ENCODE measurements at places on chromosomes 11 and 22.

DNA sequence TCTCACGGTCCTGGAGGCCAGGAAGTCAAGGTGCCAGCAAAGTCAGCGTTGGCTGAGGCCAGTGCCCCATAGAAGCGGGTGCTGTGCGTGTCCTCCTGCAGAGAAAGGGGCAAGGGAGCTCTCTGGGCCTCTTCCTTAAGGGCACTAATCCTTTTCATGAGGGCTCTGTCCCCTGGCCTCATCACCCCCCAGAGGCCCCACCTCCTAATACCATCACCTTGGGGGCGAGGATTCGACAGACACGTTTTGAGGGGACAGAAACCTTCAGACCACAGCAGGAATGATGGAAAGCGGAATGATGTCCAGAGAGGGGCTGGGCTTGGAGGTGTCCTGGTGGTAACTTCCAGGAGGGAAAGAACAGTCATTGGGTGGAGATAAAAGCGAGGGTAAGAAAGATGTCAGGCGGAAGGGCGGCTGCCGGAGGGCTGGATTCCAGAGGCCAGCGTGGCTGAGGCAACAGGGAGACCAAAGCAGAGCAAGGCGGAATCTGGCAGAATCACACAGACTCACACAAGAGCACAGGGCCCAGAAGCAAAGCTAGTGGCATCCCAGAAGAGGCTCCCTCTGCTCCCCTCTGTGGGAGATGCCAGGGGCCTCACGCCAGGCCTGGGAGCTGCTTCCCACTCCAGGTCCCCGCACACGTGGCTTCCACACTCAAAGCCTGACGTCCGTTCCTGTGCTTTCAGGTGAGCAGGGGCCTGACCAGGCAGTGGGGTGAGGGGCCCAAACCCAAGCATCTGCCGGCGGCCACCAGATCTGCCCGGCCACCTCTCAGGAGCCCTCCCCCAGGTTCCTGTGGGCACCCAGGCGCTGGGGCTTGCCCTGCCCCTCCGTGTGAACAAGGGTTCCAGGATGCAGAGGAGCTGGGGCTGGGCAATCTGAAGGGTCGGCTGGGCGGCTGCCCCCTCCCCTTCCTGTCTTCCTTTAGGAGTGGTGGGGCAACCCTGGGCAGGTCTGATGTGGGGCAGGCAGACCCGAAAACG lies 784.5 kb downstream of the BRD1 start:
- no peak for DNase-seq

DNA sequence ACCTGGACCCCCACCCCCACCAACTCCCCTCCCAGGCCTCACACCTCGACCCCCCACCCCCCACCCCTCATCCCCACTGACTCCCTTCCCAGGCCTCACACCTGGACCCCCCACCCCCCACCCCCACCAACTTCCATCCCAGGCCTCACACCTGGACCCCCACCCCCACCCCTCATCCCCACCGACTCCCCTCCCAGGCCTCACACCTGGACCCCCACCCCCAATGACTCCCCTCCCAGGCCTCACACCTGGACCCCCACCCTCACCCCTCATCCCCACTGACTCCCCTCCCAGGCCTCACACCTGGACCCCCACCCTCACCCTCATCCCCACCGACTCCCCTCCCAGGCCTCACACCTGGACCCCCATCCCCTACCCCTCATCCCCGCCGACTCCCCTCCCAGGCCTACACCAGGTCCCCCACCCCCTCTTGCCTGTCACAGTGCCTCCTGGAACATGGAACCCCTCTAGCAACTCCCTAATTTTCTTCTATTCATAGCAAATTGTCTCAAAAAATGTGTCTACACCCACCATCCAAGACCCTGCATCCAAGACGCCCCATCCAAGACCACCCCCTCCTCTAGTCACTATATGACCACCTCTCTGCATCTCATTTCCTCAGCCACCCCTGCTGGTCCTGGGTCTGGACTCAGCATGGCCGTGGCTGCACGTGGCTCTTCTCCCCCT lies 36.9 kb upstream of the BRSK2 start:
- no peak for DNase-seq

- no peak for DNase-seq
Observed at GRCh38 chr11:18974192-18974591, 35.0 kb upstream of the MRGPRX1 start.

- DNase-seq = no peak
Observed at GRCh38 chr11:66904561-66904960, 47.7 kb downstream of the LRFN4 start.

DNA sequence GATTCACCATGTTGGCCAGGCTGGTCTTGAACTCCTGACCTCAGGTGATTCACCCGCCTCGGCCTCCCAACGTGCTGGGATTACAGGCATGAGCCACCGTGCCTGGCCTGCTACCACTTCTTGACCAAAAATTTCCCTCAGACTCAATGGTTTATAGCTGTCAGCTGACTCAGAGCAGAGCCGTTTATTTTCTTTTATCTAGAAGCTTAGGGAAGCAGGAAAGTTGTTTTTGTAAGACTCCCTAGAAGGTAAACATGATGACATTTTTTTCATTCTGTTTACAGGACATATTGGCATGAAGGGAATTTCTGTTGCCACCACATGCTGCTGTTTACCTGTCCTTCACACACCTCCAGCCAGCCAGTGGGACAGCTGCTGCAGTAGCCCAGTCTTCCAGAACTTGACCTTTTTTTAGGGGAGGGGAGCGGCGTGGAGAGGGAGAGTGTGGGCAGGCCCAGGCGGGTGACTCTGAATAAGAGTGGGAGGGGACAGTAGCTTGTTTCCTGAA lies 56.1 kb upstream of the PTPRJ start:
- peak; percentile 52 for DNase-seq

GRCh38 chr11:34639545-34639944 lies 18.7 kb downstream of the EHF start:
- DNase-seq = no peak

DNA sequence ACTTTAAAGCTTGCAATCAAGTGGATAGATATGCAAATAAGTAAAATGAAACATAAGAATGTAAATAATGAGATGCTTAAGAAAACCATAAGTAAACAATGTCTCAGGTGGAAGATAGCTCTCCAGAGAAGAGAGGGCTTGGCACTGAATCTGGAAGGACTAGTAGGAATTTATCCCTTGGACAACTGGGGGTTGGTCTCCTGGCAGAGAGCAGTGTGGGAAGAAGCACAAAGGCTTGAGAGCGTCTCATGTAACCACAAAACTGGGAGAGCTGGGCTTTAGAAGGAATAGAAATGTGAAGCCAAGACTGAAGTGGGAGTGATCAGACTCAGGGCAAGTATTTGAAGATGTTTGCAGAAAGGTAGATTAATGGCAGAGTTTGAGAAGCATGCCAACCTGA lies 31.3 kb downstream of the CARD18 start:
- DNase-seq = no peak

DNA sequence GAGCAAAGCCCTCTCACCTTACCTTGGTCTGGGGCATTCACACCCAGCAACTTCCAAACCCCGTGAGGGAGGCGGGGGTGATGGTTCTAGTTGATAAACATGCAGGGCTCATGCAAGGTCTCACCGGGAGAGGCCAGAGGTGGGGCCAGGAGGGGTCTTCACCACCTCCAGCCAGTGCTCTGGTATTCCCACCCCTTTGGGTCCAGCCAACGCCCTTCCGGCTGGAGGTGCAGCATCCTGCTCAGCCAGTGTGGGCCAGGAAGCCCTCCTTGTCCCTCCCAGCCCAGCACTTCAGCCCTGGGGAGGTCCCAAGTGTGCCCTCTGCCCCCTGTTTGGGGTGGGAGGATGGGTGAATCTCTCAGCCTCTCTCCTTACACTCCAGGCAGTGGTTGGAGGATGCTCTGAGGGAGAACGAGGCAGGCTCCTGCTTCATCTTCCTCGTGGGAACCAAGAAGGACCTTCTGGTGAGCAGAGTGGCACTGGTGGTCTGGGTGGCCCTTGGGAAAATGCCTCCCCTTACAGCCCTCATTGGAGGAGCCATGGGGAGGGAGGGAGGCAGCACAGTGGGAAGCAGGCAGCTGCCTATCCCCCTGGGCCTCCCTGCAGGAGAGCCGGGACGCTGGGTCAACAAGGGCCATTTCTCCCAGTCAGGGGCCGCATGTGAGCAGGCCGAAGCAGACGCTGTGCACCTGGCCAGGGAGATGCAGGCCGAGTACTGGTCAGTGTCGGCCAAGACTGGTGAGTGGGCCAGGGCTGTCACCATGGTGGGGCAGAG lies 13.4 kb downstream of the RAB36 start:
- no peak for DNase-seq

GRCh38 chr11:121472312-121472711 lies 19.5 kb upstream of the SORL1-AS1 start:
- DNase-seq = no peak

DNA sequence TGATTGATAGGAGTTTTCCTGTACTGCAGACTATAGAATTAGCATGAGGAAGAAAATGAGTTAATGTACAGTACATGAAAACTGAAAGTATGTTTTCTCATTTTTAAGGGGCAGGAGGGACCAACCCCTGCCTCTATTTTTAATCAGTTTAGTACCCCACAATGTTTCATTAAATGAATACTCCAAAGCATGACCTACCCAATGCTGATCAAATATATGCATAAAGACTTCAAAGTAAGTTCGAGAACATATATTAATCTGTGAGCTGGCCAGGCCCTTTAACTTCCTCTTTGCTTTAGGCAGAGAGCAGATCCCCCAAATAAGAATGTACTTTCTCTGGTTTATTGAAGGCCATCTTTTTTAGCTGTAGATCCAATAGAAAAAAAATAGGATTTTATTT lies 161.0 kb downstream of the FCHSD2 start:
- no peak for DNase-seq

GRCh38 chr11:112694245-112694644 lies 267.0 kb upstream of the NCAM1 start:
- no peak for DNase-seq

GRCh38 chr22:50695421-50696250 lies 23.0 kb downstream of the SHANK3 start:
- no peak for DNase-seq

DNA sequence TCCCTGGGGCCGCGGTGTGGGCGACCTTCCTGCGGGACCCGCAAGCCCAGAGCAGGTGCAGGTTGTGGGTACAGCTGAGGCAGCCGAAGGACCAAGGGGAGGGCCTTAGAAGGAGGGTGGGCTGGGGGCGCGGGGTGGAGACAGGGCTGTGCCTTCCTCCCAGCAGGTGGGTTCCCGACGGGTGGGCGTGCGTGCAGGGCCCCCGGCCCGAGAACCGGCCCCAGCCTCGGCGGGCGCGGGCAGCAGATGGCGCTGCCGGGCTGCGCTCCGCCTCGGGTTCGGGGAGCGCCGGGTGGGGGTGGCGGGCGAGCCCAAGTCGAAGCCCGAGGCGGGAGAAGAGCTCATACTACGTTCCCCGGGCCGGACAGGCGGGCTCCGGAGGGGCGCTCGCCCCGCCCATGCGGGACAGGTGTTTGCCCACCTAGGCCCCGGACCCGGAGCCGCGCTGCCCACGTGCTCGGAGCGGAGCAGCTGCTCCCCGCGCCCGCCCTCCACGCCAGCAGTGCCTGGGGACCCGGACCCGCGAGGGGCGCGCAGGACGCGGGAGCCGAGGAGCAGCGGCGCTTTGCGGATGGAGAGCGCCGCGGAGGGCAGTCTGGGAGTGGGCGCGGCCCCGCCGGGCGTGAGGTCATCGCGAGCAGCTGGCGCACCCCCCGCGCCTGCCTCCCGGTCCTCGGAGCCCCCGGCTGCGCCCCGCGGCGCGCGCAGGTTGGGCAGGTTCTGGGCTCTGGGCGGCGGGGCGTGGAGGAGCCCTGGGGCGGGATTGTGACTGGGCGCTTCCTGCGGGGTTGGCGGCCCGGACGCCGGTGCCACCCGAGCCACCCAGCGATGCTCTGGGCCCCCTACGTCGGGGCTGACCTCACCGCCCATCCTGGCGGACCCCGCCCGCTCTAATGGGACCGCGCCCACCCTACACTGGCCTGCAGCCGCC lies 25.3 kb downstream of the DUSP8 start:
- peak; percentile 74 for DNase-seq

- DNase-seq = no peak
Observed at GRCh38 chr11:34627197-34627596, 6.3 kb downstream of the EHF start.

GRCh38 chr11:101341578-101341977 lies 212.0 kb upstream of the PGR start:
- no peak for DNase-seq

DNA sequence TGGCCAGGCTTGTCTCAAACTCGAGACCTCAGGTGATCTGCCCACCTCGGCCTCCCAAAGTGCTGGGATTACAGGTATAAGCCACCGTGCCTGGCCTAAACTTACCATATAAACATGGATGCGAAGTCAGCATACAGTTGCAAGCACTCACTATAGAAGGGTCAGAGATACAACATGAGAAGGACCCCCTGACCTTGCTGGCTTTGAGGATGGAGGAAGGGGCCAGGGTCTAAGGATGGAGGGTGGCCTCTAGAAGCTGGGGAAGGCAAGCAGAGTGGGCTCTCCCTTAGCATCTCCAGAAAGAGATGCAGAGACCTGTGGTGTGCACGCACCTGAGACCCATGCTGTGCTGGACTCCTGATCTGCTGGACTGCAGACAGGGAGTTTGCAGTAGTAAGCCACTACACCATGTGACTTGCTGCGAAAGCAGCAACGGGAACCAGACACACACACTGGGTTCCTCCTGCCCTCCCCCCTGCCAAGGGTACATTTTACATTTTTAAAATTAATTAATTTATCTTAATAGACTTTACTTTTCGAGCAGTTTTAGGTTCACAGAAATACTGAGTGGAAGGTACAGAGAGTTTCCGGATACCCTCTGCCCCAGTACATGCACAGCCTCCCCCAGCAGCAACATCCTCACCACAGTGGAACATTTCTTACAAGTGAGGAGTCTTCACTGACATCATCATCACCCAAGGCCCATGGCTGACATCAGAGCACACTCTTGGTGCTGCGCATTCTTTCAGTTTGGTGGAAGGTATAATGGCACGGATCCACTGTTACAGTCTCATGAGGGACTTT lies 170.1 kb upstream of the B3GAT1 start:
- no peak for DNase-seq

DNA sequence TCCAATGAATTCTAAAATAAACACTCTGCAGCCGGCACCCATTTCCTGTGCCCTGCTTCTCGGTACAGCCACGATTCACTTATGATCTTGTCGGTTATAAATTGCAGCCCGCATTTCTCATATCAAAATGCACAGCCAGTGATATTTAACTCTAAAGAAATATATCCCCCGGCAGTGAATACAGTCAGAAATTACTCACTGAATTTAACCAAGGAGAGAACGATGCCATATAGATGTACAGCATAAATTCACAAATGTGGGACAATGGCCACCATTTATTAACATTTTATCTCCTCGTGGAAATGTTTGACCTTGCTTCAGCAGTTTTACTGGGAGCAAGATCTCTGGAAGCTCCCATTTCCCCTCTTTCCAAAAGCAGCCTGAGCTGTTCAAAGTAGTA lies 1517.8 kb downstream of the BRD1 start:
- no peak for DNase-seq

- DNase-seq = no peak
Observed at GRCh38 chr22:35475545-35475944, 65.1 kb upstream of the RASD2 start.

DNA sequence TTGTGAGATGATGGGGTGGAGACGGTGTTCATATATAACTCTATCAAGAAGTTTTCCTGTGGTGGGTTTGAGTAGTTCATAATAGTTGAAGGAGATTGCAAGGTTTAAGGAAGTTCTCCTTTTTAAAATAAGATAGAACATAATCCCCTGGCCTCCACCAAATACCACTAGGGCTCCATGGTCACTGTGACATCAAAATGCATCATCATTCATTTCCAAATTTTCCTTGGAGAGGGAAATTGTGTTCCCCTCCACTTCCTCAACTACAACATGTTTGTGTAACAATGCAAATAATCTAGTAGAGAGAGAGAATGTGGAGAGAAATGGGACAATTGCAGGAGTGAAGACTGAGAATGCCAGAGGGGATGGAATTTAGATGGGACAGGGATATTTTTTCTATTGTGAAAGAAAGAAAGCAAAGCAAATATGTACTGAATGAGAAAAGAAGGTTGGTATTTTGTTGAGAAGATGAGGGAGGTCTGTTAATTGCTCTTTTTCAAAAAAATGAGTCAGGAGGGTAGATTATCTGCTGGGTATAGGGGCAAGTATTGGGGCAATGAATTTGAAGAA lies 33.4 kb upstream of the ZBED5 start:
- DNase-seq = no peak
